ENCODE measurements at places on chromosomes 1 and 21.
A peak's percentile ranks its signal among the peaks of the same experiment; 100 is the strongest.

DNA sequence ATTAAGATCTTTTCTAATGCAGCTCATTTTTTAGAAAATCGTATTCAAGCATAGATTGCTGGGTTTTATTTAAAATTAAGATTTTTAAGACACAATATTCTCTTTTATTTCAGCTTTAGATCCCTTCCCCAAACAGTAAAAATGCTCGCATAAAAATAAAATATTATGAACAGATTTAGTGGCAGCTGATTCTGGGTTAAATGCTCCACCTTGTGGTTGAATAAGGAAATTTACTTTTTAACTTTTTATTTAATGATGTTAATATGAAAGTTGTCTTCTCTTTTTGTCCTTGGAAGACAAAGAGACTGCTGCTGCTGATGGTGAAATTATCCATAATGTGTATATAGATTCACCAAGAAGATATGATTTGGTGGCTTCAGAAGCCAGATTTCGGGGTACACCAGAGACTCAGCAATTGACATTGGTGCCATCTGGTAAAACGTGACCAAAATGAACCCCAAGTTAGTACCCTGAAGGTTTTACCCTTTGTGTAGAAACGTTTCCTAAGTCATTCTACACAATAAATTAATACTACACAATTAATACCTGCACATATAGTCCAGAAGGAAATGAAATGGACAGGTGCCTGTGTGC, 128.0 kb downstream of the ADAMTS1 start:
- DNase-seq = no peak

DNA sequence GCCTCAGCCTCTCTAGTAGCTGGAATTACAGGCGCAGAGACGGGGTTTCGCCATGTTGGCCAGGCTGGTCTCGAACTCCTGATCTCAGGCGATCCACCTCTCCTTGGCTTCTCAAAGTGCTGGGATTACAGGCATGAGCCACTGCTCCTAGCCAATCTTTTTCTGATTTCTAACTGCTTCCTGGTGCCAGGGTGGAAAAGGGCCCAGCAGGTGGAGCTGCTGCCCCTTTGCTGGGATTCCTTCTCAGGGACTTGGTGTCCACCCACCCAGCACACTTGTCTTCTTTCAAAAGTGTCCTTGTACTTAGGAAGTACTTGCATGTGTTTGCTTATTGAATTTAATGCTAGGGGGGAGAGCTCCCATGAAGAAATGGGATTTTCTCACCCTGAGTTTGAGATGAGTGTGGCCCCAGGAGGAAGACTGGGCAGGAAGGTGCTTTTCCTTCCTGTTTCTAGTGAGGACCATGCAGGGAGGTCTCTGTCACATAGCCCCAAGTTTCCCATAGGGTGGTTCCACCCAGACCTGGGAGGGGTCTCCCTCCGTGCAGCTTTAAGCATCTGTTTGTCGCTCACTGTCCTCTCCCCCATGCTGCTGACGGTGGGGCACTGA, 14.2 kb downstream of the UTP11 start:
- DNase-seq = no peak

GRCh38 chr1:203629016-203629506, 2.4 kb downstream of the ATP2B4 start:
- DNase-seq = no peak

GRCh38 chr21:37896788-37897187, 19.5 kb downstream of the KCNJ6 start:
- DNase-seq = no peak

GRCh38 chr1:59096501-59096900, 200.4 kb upstream of the FGGY start:
- DNase-seq = no peak

GRCh38 chr1:238153939-238154338, 263.2 kb upstream of the ZP4 start:
- DNase-seq = no peak

- DNase-seq = no peak
These were observed 2.7 kb upstream of the COL6A2 start for GRCh38 chr21:46095083-46095719.

GRCh38 chr1:55876276-55877060, 661.3 kb upstream of the USP24 start:
- no peak for DNase-seq

DNA sequence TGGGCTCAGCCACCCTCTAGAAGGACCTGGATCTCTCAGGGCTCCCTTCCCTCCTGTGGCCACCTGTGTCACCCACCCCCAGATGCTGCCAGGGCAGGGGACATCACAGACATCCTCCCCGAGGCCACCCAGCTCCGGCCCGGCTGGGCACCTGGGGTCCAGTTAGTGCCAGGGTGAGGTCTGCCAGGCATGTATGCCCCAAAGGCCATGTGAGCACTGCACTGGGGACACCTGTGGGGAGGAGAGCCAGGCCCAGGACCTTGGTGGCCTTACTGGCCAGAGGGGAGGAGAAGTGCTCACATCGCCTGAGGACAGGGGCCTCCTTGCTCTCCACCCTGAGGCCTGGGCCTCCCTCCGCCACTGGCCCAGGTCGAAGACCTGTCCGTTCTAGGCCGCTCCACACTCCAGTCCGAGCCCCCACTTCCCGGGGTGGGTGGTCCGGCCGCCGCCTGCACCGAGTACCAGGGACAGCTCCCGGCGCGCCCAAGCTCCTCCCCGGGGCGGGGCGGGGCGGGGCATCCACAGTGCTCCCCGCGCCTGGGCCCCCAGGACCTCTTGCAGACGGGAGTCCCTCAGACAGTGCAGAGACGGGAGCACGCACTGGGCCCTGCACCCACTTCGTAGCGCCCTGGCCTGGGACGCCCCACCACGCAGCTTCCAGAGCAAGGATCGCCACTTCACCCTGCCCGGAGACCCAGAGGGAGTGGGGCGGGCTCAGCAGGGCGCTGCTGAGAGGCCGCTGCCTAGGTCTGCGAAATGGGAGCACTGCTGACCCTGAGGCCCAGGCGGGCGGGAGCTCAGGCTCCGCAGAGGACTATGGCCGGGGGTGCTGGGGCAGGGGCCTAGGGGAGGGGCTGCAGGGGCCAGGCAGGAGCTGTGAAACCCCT, 34.3 kb upstream of the CCDC27 start:
- DNase-seq = no peak

- DNase-seq = peak; percentile 43
These were observed at the start of gene TNFRSF9 for GRCh38 chr1:7940745-7941436. TNFRSF9 (minus strand) TSS chr1:7940839; CDS start chr1:7939994, 845 bp downstream.

- peak; percentile 51 for DNase-seq
These were observed 543 bp upstream of the KCNJ10 start for GRCh38 chr1:160070243-160071163.

- no peak for DNase-seq
These were observed 25.8 kb upstream of the KCNA10 start for GRCh38 chr1:110544753-110545152.

DNA sequence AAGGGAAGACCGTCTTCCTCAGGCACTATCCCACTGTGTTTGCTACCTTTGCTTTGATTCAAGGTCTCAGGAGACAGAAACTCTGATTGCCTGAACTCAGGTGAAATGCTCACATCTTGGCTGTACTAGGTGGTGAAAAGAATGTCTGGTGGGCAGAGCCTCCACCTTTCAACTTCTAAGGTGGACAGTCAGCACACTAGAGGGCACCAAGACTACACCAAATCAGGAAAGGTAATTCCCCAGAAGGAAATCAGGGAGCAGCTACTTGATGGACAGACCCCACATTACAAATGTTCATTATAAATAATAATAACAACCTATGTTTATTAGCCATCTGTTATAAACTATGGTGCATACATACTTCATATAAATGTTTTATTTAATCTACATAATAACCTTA, 220.9 kb downstream of the ATG4C start:
- DNase-seq = no peak

- peak; percentile 31 for DNase-seq
These were observed 130.0 kb upstream of the KCNJ15 start for GRCh38 chr21:38126666-38127303.

GRCh38 chr1:84271441-84272151, 29.9 kb upstream of the SAMD13 start:
- DNase-seq = no peak

GRCh38 chr1:48302652-48303051, 80.1 kb downstream of the SLC5A9 start:
- no peak for DNase-seq

- DNase-seq = no peak
These were observed 32.1 kb upstream of the RUNX3 start for GRCh38 chr1:24961961-24962861.

All from stimulated activated CD4-positive, alpha-beta T cell treated with anti-CD3 and anti-CD28 coated beads, Interleukin-12 subunit alpha, Interleukin-12 subunit beta, amount 100 ng/mL, for 24 hours (primary cell).